NCI-H2029 treated with DMSO at 0.1 percent for 48 hours (cell line): ENCODE measurements at places on chromosomes 2 and 18.
A peak's percentile ranks its signal among the peaks of the same experiment; 100 is the strongest.

DNA sequence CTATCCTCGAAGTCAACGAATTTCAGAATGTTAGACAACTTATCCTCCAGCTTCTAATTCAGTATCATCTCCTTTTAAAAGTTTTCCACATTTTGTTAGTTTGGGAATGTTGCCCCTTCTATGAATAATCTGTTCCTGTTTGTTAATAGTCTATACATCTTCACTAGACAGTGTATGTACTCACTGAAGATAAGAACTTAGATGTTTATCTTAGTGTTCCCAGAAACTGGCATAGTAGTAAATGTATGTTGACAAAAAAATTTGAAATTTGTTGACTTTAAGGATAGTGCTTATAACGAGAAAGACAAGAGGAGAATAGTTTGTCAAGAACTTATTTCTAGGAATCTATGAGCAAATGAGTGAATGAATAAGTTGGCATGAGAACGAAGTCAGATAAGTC, 162.0 kb upstream of the GULP1 start:
- no peak for DNase-seq

- DNase-seq, result no peak
These were observed 146.5 kb downstream of the CDH2 start for GRCh38 chr18:28030458-28030857.

- DNase-seq, result no peak
These were observed 2.9 kb downstream of the NEDD4L start for GRCh38 chr18:58046794-58047555.

DNA sequence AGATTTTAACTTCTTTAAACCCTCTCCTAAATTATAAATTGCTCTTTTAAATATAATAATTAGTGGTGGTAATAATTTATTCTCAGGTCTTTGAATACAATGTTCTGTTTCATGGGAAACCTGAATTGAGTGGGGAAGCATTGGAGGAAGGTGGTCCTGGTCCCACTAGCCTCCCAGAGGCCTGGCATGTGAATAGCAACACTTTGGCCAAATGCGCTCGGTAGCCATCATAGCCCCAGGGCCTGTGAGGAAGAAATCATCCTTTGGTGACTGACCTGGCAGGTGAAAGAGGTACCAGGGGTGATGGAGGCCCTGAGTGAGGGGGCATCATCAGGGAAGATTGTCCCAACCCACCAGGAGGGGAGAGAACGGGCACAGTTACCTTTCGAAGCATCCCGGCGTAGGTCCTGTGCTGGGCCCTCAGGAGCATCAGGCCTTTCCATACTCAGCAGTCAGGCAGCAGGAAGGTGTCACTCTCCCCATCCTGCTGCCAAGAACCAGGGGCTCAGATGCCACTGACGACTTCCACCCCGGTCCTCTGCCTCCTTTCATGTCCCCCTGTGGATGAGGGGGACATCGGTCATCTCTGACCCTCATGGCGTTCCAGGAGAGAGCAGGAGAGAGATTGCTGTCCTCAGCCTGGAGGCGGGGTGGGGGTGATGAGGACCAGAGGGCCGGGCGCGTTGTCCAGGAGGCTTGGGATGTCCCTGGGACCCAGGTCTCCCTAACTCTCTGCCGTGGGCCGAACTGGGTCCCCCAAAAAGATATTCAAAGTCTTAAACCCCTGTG, 78.6 kb upstream of the HPCAL1 start:
- DNase-seq, result no peak

GRCh38 chr2:88131201-88131998, 3.5 kb upstream of the FABP1 start:
- DNase-seq, result no peak

- DNase-seq, result no peak
These were observed 26.5 kb upstream of the L3MBTL4 start for GRCh38 chr18:6441200-6441599.

GRCh38 chr2:71000780-71001591, 6.3 kb upstream of the TEX261 start:
- DNase-seq, result peak; percentile 12

DNA sequence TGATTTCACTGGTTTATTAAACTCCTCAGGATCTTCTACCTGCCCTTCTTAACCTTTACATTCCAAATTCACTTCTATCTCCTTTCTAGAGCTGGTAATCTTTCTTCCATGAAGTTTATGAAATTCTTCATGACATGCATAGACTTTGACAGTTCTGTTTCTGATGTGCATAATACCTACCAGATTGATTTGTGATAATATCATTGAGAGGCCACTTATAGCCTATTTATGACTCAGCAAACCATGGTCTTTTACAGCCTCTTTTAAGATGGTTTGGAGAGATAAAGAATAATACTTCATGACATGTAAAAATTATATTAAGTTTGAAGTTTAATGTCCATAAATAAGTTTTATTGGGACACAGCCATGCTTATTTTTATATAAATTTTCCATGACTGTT, 14.0 kb downstream of the SCN2A start:
- no peak for DNase-seq

GRCh38 chr2:98295275-98295674, 51.0 kb upstream of the CNGA3 start:
- DNase-seq, result no peak

- DNase-seq, result no peak
These were observed 57.6 kb upstream of the CD302 start for GRCh38 chr2:159855557-159856061.

DNA sequence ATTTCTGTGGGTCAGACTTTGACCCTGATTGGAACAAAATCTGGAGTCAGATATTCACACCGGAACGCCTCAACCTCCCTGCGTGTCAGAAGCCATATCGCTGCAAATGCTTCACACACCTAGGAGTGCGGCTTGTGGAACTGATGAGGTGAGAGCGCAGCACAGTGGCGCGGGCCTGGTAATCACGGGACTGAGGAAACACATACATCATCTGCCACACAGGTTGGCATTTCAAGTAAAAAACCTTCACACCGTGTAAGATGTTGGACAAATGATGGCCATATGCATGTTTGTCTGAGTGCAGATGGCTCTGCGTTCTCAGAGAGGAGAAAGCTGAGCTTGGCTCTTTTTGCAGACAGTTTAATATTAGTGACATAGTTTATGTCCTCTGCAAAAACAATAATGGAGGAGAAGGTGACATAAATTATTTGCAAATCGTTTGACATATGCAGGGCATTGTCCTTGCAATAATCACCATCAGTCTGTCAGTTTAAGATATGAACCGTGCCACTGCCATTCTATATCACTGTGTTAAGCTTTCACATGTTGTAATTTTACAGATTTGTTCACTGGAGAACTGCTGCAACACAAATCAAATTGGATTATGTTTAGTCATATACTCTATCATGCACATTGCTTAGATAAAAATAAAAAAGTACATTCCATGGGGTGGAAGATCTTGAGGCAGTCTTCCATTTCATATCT, 101.4 kb downstream of the MTX2 start:
- no peak for DNase-seq

- DNase-seq, result no peak
These were observed 244.7 kb upstream of the HS6ST1 start for GRCh38 chr2:128563348-128563687.

DNA sequence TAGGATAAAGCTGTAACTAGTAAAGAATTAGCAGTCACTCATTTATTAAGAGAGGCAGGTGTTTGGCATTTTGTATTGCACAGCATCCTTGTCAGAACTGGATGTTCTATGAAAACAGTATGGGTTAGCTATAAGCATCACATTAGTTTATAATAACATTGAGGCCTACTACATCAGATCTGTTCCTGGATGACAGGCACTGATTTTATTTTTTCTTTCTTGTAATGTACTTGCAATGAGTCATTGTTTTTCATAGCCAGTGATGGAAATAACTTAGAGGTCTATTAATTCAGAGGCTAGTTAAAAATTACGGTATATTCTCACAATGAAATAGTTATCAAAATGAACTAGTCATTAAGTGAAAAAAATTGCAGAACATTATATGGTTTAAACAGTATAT, 13.0 kb upstream of the RMDN2 start:
- no peak for DNase-seq

GRCh38 chr18:78268226-78268988, 711.2 kb upstream of the SALL3 start:
- no peak for DNase-seq

DNA sequence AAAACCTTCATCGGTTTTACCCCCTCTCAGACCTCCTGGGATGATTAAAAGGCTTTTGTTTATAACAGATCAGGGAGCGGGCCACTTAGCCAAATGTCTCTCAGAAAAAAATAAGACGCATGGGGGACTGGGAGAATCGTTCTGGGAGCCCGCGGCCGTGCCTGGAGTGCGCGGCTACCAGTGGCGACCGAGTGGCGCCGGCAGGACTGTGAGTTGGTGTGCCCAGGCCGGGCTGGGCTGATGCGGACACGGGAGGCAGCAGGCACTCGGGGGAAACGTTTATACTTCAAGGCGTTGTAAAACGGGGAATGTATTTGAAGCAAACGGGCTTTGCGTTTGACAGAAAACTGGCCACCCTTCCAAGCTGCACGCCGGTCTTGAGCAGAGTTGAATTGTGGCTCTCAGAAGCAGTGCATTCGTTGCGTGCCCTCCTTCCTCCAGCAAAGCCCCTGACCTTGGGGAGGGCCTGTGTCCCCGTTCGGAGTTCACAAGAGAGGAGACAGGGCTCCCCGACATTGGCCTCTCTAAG, 4.7 kb upstream of the HOXD10 start:
- DNase-seq, result no peak

DNA sequence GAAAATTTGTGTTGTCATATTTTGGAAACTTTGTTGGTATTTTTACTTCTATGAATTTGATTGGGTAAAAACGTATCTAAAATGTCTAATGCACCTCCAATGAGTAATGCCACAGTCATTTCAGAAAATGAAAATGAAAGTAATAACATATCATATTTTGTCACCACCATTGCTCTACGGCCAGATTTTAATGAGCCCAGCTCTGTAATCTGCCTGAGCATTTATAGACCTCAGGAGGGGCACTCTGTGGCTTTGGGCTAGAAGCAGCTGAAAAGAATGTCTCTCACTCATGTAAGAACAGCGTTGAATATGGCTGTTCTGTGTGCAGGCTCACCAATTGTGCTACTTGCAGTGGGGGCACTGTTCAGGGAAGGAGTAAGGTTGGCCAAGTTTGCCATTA, 32.7 kb upstream of the ABCA12 start:
- DNase-seq, result peak; percentile 9

DNA sequence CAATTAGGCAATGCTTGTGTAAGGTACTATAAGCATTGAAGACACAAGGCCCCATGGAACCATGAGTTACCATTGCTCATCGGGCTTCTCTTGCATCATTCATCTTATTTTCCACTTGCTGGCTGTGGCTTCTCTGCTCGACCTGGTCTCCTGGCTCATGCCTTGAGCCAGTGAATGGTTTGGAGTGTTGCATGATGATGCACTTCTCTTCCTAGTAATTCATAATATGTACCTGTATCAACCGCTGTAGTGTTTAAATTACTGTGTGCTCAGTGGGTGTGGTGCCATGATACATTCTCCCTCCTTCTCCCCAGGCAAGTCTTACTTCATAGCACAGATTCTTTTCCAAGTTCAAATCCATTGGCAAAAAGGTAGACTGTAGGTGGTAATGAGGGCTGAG, 66.8 kb downstream of the ABCA12 start:
- no peak for DNase-seq

DNA sequence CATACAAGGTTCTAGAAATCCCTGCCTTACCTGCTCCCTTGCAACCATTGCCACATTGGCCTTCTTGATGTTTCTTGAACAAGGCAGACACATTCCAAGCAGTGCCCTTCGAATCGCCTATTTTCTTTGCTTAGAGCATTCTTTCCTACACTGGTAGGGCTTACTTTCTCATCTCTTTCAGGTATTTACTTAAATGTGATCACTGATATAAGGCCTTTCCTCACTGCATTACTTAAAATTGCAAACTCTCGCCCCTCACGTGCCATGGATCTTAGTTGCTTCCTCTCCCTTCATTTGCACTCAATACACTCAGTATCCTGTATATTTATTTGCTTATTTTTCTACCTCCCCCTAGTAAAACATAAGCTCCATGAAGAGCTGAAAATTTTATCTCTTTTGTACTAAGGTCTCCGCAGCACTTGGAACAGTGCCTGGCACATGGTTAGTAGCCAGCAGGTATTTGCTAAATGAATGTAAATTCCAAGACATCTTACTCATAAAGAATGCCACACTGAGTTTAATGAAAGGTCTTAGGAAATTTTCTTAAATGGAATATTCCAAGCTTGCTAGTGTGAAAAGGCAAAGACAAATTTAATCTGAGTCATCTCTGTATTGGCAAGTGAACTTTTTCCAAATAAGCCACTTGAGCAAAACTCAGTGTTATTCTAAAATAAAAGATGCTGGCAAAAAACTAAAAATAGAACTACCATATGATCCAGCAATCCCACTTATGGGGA, 42.4 kb upstream of the FIGN start:
- DNase-seq, result no peak

- DNase-seq, result no peak
These were observed 91.1 kb downstream of the RBMS1 start for GRCh38 chr2:160402501-160402900.

DNA sequence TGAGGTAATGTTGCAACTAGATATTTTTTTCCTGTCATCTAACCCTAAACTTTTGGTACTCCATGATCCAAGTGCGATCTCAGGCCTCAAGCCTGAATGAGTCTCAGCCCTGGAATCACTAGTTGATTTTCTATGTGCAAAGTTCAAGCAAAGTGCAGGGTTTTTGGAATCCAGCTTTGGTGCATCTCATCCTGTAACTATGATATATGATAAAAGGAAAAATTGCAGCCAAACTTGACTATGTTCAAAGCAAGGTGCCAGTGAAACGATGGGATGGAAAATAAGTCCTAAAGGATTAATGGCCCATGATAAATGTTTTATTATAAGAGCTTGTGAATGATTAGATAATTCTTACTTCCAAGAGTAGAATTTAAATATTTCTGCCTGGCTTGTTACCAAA, 78.9 kb upstream of the NT5C1B start:
- no peak for DNase-seq

GRCh38 chr2:215493376-215493775, 57.5 kb upstream of the FN1 start:
- no peak for DNase-seq

- no peak for DNase-seq
These were observed 557.9 kb downstream of the TNS1 start for GRCh38 chr2:217444932-217445331.

DNA sequence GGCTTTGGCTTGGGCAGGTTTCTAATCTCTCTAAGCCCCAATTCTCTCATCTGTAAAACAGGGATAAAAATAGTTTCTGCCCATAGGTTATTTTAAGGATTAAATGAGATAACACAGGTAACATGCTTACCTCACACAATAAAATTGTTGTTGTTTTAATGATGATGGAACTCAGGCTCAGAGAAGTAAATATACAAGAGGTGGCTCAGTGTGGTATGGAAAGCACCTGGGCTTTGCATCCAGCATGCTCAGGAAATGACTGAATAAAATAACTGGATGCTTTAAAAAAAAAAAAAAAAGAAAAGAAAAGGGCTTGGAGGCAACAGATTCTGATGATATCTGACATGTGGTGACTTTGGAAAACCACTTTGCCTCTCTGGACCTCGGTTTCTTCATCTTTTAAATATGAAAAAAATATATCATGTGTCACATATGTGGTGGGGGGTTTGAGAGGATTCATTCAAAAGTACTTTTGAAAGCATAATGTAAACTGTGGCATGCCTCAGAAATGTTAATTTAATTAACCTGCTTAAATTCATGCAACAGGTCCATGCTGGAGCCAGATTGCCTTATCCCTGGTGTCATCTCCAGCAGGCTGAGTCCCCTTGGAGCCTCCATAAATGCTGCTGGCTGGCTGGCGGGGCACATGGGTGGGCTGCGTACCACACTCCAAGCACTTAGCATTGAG, 112.8 kb upstream of the CDC42EP3 start:
- DNase-seq, result no peak
